ENCODE measurements at places on chromosomes 5 and 9.

DNA sequence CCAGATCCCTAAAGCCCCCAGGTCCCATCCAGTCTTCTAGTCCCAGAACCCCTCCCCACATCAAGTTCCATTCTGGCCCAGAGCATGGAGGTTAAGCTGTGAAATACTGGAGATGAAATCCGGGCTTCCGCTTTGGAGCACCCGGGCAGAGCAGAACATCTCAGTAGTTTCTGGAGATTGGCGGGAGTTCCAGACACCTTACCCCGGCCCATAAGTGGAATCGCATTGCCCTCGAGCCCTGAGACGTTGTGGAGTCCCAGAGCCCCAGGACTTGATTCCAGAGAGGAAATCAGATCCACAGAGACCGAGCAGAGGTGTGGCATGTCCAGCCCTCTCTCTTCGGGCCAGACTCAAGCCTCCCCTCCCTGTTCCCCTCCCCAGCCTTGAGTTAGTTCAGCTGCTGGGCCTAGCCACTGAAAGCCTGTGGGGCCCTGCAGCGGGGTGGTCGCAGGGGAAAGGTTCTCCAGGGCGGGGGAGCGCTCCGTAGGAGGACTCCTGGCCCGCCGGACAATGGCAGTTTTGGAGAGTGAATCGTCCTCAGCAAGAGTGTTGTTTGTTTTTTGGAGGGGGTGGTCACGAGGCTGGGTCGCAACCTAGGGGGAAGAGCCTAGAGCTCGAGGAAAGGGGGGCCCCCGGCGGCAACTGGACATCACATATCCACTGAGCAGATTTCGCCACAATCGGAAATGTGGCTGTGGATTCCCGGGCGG, 1.0 kb upstream of the PAX5 start:
- no peak for DNase-seq

DNA sequence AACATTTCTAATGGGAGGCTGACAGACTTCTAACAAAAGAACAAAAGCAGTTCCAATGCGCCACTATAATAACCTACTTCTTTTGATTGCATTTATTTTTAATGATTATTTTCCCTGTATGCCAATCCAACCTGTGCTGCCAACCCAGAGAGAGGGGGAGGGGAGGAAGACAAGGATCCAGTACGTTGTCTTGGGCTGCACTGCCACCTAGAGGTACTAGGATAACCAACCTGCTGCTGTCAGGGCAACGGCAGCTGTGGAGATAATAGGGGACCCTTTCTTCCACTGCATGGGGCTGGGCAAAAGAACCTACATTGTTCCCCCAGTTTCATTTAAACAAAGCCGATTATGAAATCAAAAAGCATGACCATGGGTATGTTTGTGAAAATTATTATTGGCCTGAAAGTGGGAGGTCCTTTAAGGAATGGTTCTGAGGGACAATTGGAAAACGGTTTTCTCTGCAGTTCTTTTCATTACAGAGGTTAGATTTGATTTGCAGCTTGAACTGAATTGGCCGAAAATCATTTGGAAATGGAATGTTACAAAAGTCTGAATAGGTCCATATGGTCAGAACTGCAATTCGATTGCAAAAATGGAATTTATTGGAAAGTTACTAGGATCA, 101.3 kb downstream of the RASEF start:
- DNase-seq: peak; percentile 96

DNA sequence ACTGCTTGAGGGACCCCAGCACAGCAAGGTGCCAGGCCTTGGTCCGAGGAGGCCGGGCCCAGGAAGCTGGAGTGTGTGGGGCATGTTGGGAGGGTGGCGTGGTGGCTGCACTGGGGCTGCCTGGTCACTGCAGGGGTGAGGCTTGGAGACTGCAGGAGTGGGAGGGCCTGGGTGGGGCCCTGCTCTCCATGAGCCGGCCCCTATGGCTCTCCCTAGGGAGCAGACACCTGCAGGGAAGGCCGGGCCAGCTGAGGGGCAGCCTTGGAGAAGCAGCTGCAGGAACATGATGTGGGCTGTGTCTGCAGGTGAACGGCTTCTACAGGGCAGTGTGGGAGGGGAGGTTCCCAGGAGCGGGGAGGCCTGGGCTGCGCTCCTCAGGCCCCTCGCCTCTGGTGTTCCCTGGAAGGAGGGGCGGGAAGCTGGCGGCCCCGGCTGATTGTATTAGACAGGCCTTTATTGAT, 41.7 kb upstream of the TMEM250 start:
- no peak for DNase-seq

GRCh38 chr9:37156205-37156604, 35.8 kb downstream of the ZCCHC7 start:
- DNase-seq: no peak

DNA sequence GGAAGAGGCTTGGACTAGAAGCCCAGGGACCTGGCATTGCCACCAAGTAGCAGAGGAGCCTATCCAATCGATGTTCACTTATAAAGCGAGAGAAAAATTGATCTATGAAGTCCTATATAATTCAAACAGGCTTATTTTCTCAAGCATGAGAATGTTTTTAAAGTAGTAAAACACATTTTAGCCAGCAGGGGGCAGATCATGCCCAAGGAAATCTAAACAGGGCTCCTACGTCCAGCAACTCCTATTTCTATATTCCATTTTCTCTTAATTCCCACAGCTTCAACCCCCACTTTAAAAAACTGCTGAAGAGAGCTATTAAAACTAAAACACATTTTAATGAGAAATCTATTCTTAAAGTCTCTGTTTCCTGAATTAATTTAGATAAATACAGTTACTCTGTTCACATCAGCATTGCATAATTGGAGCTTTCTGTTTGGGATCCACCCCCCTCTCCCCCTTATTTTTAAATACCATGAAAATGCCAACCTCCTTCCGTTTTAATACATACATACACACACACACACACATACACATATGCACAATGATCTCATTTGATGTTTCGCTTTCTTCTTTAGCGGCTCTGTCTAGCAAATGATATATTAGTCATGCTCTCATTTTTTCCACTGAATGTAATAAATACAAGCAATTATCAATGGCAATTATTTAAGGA, 144.9 kb downstream of the MYO10 start:
- peak; percentile 87 for DNase-seq

DNA sequence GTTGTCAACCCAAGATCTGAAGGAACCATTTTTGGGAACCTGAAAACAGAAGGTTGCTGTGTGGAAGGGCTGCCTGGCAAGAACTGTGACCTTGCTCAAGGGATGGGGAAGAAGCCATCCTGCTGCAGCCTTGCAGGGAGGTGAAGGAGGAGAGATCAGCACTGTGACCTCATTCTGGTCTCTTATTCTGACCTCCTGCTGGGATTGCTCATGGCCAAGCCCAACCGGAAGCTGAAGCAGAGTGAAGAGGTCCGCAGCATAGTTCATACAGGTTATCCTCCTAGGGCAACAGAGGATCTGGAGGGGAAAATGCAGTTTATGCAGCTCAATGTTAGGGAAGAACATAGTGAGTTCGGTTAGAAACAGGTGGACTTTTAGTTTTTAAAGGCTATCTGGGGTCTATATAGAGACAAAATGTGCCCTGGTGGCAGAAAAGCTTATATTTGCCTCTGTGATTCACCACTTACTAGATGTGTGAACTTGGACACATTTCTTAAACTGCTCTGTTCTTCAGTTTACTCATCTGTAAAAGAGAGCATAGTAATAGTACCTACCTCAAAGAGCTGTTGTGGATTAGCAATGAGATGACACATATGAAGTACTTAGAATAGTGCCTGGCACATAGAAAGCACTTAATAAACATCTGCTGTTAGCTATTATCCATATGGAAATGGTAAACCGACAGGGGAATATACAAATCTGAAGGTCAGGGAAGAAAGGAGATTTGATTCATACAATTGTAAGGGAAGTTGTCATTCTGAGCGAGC, 57.9 kb upstream of the BNC2 start:
- no peak for DNase-seq

GRCh38 chr9:125611121-125611765, 95.8 kb downstream of the MAPKAP1 start:
- DNase-seq: no peak

DNA sequence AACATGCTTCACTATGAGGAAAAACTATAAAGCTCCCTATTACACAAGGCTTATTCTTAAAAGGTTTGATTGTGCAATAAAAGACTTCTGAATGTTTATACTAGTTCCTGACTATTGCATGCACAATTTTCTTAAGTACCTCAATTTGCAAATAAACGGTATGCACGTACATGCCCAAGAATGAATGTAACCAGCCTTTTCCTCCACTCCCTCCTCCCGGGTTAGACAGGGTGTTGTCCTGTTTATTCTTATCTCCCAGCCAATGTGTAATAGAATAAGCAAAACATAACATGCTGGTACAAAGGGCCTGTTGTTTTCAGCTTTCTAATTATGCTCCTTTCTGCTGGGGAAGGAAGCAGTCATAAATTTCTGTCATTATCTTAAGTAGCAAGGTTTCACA, 79.1 kb downstream of the AOPEP start:
- DNase-seq: peak; percentile 82

DNA sequence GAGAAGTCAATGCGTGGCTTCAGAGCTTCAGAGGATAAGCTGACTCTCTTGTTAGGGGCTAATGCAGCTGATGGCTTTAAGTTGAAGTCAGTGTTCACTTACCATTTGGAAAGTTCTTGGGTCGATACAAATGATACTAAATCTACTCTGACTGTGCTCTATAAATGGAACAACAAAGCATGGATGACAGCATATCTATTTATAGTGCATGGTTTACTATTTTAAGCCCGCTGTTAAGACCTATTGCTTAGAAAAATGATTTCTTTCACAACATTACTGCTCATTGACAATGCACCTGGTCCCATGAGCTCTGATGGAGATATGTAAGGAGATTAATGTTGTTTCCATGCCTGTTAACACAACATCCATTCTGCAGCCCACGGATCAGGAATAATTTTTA, 435.7 kb downstream of the MAT2B start:
- no peak for DNase-seq

DNA sequence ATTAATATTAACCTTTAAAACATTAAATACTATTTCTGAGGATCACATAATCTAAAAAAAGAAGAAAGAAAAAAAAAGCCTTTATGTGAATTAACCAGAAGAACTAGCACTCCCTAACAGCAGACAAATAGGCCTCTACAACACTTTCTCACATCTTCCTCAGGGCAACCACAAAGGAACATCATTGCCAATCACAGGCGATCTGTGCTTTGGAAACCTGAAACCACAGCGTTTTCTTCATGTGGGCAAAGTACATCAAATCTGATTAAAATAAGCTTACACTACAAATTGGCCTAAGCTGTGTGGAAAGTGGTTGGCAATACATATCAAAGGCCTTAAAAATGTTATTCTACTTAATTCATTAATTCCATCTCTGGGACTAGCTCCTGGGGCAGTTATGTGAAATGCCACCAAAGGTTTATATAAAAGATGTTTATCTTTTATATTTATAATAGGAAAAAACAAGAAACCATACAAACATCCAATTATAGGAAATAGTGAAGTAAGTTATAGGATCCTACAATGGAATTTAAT, 184.8 kb upstream of the TBCA start:
- DNase-seq: no peak

DNA sequence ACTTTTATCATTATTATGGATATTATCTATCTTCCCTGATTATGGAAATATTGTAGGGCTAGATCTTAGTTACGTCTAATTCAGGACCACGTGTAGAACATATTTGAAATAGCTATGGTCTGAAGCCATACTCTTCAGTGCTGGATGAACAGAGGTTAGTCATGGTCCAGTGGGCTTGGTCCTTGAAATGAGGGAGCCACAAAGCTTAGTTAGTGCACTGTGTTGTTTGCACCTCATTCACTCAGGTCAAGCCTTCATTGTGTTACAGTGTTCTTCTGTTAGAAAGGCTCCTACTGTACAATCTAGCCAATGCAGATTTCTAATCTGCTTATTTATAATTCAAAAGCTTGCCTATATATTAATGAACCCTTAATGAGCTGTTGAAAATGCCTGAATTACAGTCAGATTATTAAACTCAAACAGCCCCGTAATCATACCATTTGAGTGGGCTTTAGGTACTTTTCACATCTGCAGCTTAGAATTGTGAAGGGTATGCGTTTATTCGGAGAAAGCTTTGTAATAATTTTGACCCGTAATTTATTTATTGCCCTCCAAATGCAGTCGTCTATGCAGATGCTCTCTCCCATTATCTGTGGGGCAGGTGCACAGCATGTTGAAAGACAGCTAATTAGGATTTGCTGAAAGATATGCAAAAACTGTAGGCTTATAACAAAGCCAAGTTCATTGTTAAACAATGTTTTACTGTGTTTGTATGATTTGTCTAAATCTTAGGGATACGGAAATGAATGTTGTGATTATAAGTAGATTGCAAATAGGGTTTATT, 164.9 kb downstream of the PBX3 start:
- no peak for DNase-seq

DNA sequence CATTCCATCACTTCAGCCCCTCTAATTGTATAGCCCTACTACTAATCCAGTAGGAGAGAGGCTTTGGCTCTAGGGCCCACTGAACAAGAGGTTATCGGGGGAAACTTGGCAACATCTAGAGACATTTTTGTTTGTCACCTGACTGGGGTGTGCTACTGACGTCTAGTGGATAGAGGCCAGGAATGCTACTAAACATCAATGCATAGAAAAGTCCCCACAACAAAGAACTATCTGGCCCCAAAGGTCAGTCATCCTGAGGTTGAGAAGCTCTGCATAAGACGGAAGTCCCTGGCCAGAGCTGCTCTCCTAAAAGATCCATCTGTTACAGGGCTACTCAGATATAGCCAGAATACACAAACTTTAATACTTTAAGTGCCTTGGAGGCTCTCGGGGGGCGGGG, 570.6 kb upstream of the KLF4 start:
- DNase-seq: no peak

DNA sequence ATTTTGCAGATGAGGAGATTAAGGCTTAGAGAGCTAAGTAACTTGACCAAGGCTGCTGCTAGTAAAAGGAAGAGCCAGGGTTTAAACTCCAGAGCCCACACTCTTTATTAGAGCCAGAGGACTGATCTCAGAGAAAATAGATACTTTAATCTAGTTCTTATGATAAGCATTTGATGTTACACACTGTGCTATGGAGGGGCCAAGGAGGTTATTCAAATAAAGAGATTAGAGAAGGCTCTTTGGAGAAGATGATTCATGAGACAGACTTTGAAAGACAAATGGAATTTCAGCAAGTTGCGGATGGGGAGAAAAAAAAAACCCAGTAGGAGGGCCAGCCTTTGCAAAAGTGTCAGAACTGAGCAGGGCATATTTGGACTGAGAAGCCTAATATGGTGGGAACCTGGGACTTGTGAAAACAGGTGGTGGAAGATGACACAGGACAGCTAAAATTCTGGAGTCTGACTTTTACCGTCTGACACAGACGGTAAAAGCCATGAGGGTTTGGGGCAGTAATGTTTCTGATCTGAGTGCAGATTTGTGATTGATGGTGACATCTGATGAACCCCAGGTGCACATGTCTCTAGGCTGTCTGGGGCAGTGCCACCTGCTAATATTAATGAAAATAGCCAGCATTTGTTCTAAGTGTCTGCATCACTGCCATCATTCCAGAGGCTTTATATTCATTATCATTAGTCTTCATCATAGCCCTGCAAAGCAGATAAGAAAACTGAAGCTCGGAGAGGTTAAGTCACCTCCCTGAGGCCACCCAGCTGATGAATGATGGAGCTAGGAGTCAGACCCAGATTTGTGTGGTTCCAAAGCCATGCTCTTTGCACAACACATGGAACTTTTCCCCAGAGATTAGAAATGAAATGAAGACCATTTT, 65.3 kb upstream of the CXCL14 start:
- DNase-seq: no peak

All from HT-29 (cell line).